ENCODE measurements at places on chromosomes 7 and 10. TPM values are rescaled to one million over a fixed set of nuclear protein-coding genes. Genes with fewer than 3 reads are reported as not detected.

Gene AGMO
- total RNA-seq: 0.65 TPM

Gene AOAH
- total RNA-seq: not detected

Gene BMPER
- total RNA-seq: 93.3 TPM

Gene ANXA8
- 1.1 TPM for total RNA-seq

Gene ZNF655
- 77.0 TPM for total RNA-seq

Gene KLLN
- 0.97 TPM for total RNA-seq

Gene PLXNA4
- total RNA-seq: 2.8 TPM

Gene EXOC4
- 121 TPM for total RNA-seq

Gene FAM24B
- total RNA-seq: 1.9 TPM

Gene AKR1C4
- total RNA-seq: not detected

Gene IL2RA
- total RNA-seq: not detected

Gene ITIH5
- 1.1 TPM for total RNA-seq

Gene BTRC
- 9.9 TPM for total RNA-seq

Gene GNGT1
- not detected for total RNA-seq

Gene ARHGAP22
- 55.5 TPM for total RNA-seq

Gene SFTPA1
- total RNA-seq: not detected

Gene DYNC1I1
- 0.81 TPM for total RNA-seq

Gene MMD2
- not detected for total RNA-seq

Gene ZNF511
- 23.2 TPM for total RNA-seq

All from hair follicle dermal papilla cell (primary cell).